Mucosa of descending colon (tissue), 3 donors: ENCODE measurements at places on chromosomes 16 and 17.

DNA sequence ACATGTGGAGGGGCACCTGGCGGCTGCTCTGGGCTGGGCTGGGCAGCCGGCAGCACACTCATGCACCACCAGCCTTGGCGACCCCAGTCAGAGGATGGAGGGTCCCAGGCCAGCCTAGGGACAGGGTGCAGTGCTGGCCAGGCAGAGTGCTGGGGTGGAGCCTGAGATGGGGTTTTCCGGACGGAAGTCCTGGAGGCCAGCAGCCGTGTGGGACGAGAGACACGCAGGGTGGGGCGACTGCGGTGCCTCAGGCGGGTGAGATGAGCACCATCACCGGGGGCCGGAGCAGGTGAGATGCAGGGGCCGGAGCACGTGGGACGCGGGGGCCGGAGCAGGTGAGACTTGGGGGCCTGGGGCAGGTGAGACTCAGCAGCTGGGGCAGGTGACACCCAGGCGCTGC is 55.2 kb downstream of the LMF1 start:
- DNase-seq, result no peak

- peak; percentile 50 for DNase-seq
Observed at GRCh38 chr17:14302091-14302430, 1.2 kb downstream of the HS3ST3B1 start.

DNA sequence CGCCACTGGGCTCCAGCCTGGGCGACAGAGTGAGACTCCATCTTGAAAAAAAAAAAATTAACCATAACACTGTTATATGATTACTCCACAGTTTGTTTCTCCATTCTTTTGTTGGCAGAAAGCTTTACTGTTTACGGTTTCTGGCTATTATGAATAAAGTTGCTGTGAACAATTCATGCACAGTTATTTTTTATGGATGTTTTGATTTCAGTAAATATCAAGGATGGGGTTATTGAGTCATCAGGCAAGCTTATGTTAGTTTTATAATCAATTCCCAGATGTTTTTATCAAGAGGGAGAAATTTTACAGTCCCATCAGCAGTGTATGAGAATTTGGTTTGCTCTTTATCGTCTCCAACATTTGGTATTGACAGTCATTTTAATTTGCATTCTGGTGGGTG is 67.9 kb downstream of the TAOK1 start:
- no peak for DNase-seq

- no peak for DNase-seq
Observed at GRCh38 chr16:49353680-49354079, 19.9 kb upstream of the C16orf78 start.

DNA sequence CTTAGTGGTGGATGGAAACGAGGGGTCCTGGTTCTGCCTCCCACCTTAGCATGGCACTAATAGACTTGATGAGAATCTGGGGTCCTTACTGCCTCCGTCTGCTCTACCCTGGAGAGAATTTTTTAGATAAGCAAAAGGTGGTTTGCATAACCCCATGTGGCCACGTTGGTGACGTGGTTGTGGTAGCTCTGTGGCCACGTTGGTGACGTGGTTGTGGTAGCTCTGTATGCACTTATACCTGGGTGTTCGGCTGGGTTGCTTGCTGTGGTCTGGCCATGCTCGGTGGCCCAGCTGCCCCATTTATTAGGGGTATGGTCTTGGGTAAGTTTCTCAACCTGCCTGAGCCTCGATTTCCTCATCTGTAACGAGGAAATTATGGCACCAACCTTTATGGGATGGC is 13.0 kb downstream of the SPIRE2 start:
- no peak for DNase-seq

GRCh38 chr16:10776280-10776679 is 32.6 kb downstream of the NUBP1 start:
- DNase-seq, result no peak

DNA sequence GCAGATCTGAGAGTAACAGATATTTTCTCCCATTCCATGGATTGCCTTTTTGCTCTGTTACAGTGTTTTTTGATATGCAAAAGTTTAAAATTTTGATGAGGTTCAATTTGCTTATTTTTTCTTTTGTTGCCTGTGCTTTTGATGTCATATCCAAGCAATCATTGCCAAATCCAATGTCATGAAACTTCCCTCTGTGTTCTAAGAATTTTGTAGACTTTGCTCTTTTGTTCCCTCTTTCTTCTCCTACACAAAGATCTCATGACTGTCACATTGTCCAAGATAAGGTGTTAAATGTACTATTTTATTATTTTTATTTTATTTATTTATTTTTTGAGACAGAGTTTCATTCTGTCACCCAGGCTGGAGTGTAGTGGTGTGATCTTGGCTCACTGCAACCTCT is 18.9 kb upstream of the KCNH6 start:
- no peak for DNase-seq

DNA sequence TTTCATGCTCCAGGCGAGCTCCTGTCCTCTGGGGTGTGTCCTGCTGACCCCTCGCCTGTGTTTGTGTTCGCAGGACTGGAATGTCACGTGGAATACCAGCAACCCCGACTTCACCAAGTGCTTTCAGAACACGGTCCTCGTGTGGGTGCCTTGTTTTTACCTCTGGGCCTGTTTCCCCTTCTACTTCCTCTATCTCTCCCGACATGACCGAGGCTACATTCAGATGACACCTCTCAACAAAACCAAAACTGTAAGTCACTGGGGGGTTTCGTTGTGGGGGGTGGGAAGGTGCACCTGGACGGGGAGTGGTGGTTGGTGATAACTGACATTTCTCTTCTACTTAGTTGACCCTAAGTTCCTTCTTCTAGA is 58.3 kb downstream of the ABCC1 start:
- DNase-seq, result no peak

GRCh38 chr17:8192070-8192815 is 2.3 kb upstream of the BORCS6 start:
- peak; percentile 90 for DNase-seq

GRCh38 chr16:47309581-47310312 is 151.1 kb downstream of the ITFG1 start:
- no peak for DNase-seq

DNA sequence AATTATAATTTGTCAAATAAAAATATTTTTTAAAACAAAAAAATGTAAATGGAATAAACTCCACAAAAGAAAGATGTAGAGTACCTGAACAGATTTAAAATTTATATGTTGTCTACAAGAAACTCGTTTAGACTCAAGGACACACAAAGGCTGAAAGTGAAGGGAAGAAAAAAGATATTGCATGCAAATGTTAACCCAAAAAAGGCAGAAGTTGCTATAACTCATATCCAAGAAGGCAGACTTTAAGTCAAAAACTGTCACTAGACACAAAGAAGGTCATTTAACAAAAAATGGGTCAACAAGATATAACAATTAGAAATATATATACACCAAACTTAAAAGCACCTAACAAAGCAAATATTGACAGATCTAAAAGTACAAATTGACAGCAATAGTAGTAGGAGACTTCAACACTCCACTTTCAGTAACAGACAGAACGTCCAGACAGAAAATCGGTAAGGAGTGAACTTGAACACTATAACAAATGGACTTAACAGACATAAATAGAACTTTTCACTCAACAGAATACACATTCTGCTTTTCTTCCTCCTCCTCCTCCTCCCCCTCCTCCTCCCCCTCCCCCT is 40.8 kb upstream of the MYLK3 start:
- no peak for DNase-seq

DNA sequence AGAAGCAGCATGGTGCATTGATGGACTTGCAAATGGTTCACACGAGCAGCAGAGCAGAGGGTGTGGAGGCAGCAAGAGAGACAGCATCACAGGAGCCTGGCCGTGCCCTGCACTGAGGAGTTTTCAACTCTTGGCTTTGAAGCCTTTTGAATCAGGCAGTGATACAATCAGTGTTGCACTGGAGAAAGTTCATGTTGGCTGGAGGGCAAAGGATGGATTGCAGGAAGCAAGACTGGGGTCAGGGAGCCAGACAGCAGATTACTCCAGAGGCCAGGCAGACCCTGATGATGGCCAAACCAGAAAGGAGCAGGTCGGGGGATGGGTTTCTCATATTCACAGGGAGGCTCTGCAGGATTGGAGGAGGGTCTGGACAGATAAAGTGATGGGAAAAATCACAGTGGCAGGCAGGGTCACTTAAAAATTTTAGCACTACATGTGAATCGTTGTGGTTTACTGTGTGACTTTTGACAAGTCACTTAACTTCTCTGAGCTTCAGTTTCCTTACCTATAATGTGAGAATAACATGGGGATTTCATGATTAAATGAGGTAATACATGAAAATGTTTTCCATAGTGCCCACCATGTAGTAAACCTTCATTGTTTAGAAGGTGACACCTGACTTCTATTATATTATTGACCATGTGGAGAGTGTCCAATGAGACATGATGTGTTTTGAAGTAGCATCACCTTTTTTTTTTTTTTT is 125.3 kb downstream of the SALL1 start:
- DNase-seq, result no peak

- DNase-seq, result no peak
Observed at GRCh38 chr17:49676276-49676868, 1.5 kb downstream of the SPOP start.

DNA sequence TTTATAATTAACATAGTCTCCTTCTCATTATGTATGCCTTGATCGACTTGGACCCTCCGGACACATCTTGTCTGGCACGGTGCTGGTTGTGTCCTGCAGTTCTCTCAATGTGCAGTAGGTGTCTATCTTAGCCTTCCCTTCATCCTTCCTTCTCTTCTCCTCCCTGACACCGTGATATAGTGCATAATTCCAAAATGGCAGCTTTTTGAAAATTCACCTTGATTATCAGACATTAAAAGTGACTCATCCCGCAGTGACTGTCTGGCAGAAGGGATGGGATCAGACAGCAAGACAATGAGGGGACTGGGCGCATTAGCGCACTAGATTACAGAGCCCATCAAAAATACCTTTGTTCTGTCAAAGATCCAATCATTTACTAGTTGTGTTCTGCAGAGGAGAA is 70.0 kb upstream of the PMFBP1 start:
- no peak for DNase-seq

GRCh38 chr16:860891-861290 is 60.4 kb upstream of the GNG13 start:
- peak; percentile 8 for DNase-seq

DNA sequence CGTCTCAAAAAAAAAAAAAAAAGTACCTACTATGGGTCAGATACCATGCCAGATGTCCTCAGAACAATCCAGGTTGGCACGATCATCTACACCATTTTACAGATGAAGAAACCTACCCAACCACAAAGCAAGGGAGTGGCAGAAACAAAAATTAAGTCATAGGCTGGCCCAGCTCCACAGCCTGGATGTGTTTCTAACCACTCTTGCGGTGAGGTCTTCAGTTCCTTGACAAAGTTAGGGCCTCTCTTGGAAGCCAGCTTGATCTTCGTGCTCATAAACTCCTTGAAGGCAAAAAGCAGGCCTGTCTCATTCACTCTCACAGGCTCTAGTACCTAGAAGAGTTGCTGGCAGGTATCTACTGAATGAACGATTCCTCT is 6.2 kb downstream of the GGA2 start:
- no peak for DNase-seq

GRCh38 chr16:83244057-83244456 is 563.7 kb upstream of the HSBP1 start:
- DNase-seq, result no peak

GRCh38 chr17:30545024-30545423 is 67.8 kb downstream of the GOSR1 start:
- DNase-seq, result no peak

- no peak for DNase-seq
Observed at GRCh38 chr16:683396-684070, 601 bp downstream of the JMJD8 start.

- DNase-seq, result no peak
Observed at GRCh38 chr17:14918540-14918939, 346.6 kb downstream of the PMP22 start.

GRCh38 chr17:71405101-71405500 is 715.7 kb upstream of the SOX9 start:
- no peak for DNase-seq

DNA sequence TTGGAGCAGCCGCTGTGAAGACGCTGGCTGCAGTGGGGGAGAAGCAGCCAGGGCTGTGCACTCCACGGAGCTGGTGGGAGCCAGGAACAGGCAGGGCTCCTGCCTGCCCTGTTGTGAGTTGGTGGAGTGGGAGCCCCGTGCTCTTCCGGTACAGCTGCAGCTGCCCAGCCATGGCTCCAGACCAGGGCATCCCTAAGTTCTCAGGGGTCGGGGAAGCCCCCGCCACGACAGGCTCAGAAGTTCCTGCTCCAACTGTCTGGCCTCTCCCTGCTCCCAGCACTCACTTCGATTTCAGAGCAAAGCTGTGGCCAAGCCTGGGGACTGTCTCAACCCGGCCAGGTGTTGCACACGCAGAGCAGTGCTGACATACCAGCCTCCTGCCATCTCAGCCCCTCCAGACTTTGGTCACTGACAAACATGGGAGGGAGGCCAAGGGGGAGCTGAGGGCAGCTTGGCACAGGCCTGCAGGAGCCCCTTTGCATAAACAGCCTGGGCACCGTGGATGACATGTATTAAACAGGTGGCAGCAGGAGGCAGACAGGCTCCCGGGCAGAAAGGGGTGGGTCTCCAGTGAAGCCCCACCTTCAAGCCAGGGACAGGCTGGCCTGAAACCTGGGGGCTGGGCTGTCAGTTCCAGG is 13.9 kb upstream of the KDM8 start:
- DNase-seq, result no peak

DNA sequence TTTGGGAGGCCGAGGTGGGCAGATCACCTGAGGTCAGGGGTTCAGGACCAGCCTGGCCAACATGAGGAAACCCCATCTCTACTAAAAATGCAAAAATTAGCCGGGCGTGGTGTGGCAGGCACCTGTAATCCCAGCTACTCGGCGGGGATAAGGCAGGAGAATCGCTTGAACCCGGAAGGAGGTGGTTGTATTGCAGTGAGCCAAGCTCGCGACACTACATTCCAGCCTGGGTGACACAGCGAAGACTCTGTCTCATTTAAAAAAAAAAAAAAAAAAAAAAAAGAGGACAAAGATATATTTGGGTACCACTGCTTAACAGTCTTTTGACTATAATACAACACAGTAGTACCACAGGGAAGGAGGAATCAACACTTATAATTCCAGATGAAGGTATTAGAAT is 9.2 kb downstream of the CNOT1 start:
- no peak for DNase-seq

- DNase-seq, result no peak
Observed at GRCh38 chr17:52388941-52389340, 230.4 kb upstream of the CA10 start.

- DNase-seq, result no peak
Observed at GRCh38 chr17:72707881-72708280, 384.6 kb downstream of the SLC39A11 start.

- peak; percentile 39 for DNase-seq
Observed at GRCh38 chr16:356741-357140, 4.2 kb upstream of the AXIN1 start.

DNA sequence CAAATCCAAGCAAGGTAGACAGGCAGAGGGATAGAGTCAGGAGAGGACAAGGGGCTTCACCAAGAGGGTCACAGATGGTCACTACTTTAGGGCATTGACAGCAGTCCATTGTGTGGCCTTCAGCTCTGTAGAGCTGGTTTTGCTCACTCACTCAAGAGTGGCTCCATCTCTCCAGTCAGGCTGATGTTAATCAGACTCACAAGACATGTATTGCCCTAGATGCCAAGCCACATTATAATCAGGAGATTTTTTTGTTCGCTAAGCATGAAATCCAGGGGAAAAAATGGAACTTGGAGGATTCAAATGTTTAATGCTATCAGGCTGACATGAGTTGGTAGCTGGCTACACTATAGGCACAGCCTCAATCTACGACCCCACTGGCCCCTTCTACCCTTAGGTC is 32.5 kb downstream of the CD300LF start:
- no peak for DNase-seq

- DNase-seq, result no peak
Observed at GRCh38 chr16:23564575-23565363, 7.2 kb downstream of the UBFD1 start.
